ENCODE measurements at places on chromosomes 13 and 19. TPM values are rescaled to one million over a fixed set of nuclear protein-coding genes. Genes with fewer than 3 reads are reported as not detected.
A peak's percentile ranks its signal among the peaks of the same experiment; 100 is the strongest.

DNA sequence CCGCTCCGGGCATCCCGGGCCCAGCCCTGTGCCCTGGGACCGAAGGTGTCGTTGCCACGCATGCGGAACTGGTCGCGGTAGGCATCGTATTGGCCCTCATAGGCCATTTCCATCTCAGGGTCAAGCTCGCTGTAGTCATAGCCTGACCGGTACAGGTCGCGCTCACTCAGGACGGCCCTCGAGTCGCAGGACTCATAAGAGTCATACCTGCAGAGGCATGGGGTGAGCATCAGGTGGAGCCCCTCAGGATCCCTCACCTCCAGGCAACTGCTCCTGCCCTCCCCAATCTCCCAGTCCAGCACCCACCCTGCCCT lies 17.4 kb downstream of the AKAP8L start:
- DNase-seq, result no peak

DNA sequence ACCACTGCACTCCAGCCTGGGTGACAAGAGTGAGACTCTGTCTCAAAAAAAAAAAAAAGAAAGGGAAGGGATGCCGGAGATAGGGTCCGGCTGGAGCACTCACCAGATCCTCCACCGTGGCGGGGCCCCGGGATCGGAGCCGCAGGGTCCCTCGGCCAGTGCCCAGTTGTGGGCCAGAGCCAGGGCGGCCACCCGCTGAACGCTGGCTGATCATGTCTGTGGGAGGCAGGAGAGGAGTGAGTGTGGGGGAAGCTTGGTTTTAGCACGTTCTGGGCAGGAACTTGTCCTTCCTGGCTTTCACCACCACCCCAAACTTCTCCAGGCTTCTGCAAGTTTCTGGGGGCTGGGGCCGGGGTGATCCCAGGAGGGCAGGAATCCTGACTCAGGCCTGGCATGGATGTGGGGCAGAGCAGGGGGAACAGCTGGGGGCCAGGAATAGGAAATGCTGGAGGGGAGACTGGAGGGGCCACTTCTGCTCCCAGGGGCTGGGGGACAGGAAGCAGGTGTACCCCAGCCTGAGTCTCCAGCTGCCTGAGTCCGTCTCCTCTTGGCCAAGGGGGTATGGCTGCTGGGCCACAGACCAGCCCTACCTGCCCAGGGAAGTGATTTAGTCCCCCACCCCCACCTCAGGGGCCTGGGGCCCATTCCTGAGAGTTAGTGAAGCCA lies 4.3 kb upstream of the PTGER1 start:
- DNase-seq, result no peak

DNA sequence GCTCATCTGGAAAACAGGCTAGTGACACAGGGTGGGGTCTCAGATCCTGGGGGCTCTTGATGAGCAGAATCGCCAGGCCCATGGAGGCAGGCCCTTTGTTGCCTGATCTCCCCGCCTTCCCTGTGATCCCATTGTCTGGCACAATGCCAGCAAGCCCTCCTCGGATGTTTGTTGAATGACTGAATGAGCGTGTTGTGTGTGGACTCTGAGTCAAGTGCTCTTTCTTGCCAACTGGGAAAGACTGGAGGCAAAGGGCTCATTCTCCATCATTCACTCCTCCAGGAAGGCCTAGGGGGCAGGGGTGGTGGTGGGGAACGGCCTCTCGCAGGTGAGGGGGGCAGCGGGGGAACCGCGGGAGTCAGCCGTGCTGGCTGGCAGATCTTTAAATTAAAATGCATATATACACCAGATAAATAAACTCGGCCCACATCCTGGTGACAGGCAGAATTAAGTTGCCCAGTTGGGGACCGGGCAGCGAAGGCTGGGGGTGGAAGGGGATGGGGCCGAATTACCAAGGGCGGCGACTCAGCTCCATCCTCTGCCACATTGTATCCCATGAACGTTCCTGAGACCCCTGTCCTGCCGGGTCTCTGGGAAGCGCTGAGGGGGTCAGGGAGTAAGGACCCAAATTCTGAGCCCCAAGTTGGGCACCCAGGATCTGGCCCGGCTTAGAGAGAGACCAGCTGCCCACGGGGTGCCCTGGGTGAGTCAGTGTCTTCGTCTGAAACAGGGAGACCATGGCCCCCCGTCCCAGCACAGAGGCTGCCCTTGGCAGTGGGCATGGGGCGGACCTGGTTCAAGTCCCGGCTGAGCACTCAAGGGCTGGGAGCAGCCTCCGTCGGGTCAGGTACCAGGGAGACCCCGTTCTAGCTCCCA lies 24.5 kb downstream of the EFNA2 start:
- no peak for DNase-seq

DNA sequence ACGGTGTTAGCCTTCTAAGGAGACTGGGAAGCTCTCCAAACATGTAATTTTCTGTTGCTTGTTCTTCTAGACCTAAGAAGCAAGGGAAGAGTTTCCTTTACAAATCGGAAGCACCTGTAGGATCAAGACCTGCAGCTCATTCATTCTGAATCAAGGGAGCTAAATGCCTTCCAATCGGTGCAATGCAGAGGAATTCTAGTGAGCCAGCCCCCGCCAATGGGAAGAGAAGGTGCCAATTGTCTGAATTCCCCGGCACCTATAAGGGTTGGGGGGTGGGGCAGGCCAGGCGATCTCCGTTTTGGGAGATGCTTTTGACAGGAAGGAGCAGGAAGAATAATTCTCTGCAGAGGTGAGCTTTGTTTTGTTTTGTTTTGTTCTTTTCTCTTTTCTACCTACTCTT lies 7.1 kb upstream of the NLRP13 start:
- no peak for DNase-seq

DNA sequence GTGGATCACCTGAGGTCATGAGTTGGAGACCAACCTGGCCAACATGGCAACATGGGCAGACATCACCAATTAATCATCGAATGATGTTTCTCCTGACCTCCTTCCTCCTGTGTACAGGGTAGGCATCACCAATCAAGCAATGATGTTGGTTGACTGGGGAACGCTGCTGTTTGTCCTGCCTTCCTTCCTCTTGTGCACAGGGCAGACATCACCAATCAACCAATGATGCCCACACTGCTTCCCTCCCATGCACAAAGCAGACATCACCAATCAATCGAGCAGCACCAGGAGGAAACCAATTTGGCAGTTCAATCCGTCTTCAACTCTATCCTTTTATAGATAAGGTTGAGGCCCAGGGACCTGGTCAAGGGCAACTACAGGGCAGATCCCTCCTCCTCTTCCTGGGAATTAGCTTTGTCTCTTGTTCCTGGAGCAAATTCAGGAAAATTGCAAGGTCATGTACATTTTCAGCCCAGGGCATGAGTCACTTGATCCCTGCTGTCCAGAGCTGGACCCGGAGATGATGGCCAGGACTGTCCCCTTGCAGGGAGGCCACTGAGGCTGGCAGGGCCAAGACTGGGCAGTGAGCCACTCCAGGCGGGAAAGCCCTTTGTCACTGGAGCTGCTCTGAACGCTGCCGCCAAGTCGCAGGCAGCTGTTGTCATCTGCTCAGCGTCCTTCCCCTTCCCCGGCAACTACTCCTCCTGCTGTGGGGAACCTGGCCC lies 5.3 kb upstream of the CSNK1G2 start:
- peak; percentile 73 for DNase-seq

GRCh38 chr13:112450904-112451240 lies 74.7 kb downstream of the SPACA7 start:
- DNase-seq, result no peak

- peak; percentile 7 for DNase-seq
Observed at GRCh38 chr19:28633319-28634018, 579.5 kb downstream of the UQCRFS1 start.

- DNase-seq, result peak; percentile 39
Observed at GRCh38 chr13:30690282-30691188, 44.8 kb upstream of the ALOX5AP start.

GRCh38 chr19:51201712-51202111 lies 23.2 kb upstream of the CD33 start:
- no peak for DNase-seq

DNA sequence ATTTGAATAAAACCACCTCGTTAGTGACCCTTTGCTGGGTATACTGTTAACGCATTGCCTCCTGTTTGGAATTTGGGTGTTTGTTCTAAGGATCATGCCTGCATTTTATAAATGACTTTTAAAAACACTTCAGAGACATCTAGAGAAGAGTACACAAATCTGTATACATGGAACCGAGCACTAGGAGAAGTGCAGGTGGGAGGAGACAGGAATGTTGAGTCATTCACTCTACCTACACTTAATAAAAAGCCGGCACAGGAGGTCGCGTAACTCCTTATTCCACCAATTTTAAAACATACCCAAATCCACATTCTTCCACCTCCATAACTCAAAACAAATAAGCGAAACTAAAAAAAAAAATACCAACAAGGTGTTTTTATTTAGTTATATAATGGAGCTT lies 48.6 kb downstream of the FGF9 start:
- no peak for DNase-seq

- DNase-seq, result no peak
Observed at GRCh38 chr19:56988299-56988698, 131.5 kb upstream of the USP29 start.

DNA sequence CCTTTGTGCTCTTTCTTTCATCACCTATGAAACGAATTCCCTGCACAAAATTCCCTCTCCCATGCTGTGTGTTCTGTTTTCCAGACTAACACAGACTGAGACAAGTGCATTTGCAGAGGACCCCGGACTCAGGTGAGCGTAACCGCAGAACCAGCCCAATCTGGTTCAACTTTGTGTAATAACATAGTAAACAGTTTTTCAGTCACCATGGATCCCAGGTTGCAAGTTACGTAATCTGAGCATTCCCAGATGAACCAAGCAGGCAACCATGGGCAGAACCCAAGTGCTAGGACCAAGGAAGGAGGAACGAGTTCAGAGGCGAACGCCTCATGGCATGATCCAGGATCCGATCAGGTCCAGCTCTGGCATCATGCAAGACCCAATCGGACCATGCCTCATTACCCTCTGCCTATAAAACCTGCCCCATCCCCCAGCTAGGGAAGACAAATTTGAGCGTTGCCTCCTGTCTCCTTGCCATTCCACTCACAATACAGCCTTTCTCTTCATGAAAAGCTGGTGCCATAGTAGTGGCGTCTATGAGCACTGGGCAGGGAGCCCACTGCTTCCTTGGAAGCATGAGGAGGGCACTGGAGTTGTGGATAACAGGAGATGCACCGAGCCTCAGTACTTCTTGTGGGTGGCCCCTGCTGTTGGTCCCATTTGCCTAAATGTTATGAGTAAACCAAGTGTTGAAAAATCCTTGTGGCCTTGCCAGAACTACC lies 107.6 kb downstream of the ABCC4 start:
- no peak for DNase-seq

DNA sequence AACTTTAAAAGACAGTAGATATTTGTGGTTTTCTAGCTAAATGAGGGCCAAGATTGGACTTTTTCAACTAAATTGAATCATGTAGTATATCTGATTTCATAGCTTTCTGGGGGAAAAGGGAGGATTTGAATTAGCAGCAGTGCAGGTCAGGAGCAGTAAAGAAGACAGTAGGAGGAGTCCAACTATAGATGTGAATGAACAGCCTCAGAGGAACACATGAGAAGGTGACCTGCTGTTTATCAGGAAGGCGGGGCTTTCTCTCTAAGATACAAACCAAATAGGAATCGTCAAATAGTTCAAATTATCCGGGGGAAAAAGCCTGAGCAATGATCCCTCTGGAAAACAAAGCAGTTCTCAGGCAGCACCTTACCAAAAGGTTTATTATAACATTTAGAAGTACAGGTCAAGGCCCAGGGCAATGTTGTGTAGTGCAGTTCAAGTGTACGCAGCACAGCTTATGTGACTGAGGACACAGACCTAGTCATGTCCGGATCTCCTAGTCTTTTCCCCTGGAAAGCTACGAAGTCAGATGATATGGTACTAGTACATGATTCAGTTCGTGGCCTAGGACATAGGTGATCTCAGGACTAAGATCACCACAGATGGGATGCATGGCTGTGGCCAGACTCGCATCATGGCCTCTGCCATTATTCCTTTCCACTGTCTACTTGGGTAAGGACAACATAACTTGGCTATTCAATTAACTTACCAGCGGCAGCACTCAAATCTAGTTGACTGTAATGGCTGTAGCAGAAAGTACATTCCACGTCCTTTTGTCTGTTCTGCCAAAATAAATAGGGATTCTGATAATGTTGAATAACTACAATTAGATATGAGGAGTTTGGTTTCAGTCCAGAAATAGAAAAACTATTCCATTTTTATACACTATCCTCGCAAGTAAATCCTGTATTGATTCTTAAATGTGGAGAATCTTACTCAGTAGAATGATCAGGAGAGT lies 40.3 kb downstream of the MPHOSPH8 start:
- no peak for DNase-seq

DNA sequence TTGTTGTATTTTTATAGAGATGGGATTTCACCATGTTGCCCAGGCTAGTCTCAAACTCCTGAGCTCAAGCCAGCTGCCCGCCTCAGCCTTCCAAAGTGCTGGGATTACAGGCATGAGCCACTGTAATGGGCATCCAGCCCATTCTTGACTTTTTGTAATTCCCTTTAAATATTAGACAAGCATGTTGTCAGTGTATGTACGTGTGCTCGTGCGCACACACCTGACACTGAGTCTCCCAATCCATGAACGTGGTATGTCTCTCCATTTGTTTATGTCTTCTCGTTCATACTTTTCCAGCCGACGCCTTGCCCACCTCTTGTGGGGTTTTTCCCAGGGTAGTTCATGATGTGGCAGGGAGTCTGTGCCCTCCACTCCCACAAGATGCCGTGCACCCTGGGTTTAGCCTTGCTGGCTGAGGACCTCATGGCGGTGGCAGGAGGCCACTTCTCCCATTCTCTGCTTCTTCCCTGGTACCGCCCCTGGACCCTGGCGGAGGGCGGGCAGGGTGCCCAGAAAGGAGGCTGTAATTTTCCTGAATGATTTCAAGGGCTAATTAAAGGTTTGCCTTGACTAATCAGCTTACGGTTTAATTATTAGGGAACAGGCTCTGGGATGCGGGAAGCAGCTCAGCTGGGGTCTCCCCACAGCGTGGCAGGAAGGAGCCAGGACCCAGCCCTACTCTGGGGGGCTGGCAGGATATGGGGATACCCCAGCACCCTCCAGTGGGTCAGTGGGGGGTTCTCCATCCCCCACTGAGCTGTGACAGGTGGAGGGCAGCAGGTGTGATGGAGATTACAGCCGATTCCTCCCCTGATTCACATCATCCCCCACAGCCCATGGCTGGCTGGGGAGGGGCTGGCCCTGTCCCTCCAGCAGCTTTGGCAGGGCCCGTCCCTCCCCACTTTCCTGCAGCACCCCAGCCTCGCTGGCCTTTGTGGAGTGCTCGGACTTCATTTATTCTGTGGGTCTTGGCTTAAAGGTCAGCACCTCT lies 12.9 kb downstream of the PAK4 start:
- no peak for DNase-seq

The LILRA6 gene
- total RNA-seq, result not detected

The ETV2 gene
- 0.09 TPM for total RNA-seq

The ASF1B gene
- 26.8 TPM for total RNA-seq

The ZNF541 gene
- 0.33 TPM for total RNA-seq

The SMIM17 gene
- 0.33 TPM for total RNA-seq

The SPC24 gene
- total RNA-seq, result 88.9 TPM

The ECSIT gene
- total RNA-seq, result 36.8 TPM

The ZSCAN5C gene
- not detected for total RNA-seq

The NPHS1 gene
- not detected for total RNA-seq

The ZNF844 gene
- 5.7 TPM for total RNA-seq

The KDELR1 gene
- total RNA-seq, result 37.6 TPM

The NAPSA gene
- not detected for total RNA-seq

The ANKLE1 gene
- total RNA-seq, result 0.68 TPM
